CD4-positive, alpha-beta T cell treated with Interleukin-6 at 100 ng/mL for 8 hours (primary cell): ENCODE measurements at places on chromosomes 3 and 15.

DNA sequence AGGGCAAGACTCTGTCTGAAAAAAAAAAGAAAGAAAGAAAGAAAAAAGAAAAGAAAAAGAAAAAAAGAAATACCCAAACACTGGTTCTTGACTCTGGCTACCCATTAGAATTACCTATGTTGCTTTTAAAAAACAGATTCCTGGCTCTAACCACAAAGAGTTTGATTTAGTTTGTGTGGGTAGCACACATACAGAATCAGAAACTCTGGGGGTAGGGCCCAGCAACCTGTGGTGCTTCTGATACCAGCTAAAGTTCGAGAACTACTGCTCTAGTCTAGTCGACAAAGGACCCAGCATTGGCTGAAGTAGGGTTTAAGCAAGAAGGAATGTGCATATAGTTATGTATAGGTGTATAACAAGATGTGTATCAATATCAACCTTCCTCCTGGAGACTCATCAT is 392.7 kb downstream of the EFHB start:
- no peak for DNase-seq

- no peak for DNase-seq
These were observed 1.5 kb upstream of the IDH2 start for GRCh38 chr15:90103701-90104329.

DNA sequence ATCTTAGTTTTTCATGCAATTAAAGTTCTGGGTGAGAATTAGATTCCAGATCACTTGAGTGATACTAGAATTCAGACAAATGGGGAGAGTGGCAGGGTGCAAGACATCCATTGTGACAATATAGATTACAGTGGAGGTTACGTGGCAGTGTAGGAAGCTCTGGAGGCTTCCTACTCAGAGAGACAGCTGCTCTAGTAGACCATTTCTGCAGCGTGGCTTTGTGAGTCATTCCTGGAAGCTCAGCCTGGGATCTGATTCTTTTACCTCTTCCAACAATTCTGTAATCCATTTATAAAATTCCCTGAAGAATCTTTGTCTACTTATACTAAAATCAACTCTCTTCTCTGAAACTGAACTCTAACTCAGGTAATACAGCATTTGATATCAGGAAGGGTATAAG is 90.4 kb upstream of the ASB14 start:
- DNase-seq, result no peak

- DNase-seq, result no peak
These were observed 144.4 kb downstream of the MYLK start for GRCh38 chr3:123739754-123740153.

GRCh38 chr15:75651810-75652543 is 4.3 kb downstream of the SNX33 start:
- no peak for DNase-seq

DNA sequence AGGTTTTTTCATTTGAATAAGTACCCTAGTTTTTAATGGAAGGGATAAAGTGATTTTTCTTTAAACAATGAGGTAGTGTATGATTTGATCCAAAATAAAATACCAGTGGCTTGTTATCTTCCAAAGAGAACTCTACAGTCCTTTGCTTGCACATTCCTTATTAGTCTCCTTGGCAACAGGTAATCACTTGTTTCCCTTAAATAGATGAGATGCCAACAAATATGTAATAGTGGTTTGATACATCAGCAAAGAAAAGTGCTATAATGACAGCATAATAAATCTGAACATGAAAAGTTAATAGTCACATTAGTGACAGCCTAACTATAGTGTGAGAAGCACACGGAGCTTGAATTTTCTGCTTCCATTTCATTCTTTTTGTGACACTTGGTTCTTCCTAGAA is 360.2 kb downstream of the ZNF385D start:
- DNase-seq, result no peak

- DNase-seq, result no peak
These were observed 53.4 kb downstream of the OXSM start for GRCh38 chr3:25843332-25843731.

GRCh38 chr15:66848686-66849392 is 146.8 kb downstream of the SMAD6 start:
- no peak for DNase-seq

- no peak for DNase-seq
These were observed 414.6 kb upstream of the PROK2 start for GRCh38 chr3:72199530-72199929.
